ENCODE measurements at places on chromosomes 3 and 15. TPM values are rescaled to one million over a fixed set of nuclear protein-coding genes. Genes with fewer than 3 reads are reported as not detected.

DNA sequence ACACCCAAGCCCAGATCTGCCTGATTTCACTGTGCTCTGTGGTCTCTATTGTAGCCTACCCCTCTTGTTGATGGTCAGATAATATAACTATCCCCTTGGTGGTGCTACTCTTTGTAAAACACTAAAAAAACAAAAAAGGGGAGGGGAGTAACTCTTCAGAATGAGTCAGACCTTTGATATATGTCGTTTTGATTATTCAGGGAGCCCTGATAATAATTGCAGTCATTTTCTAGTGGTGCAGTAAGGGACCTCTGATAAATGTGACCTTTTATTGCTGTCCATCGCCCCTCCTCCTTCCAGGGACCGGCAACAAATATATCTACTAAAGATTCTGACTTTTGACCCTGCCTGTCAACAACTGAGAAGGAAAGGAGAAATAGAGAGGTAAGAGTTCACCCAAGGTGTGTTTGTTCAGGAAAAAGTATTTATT is 45.1 kb upstream of the MAGI1 start:
- H3K36me3 ChIP-seq, result no peaks in the 10 kb centered on the region
- H3K4me3 ChIP-seq, result no peak overlapping the region
- peaks cover 15% of the 10 kb centered on the region for H3K4me1 ChIP-seq
- H3K27me3 ChIP-seq, result no peaks in the 10 kb centered on the region
- no peak for DNase-seq

DNA sequence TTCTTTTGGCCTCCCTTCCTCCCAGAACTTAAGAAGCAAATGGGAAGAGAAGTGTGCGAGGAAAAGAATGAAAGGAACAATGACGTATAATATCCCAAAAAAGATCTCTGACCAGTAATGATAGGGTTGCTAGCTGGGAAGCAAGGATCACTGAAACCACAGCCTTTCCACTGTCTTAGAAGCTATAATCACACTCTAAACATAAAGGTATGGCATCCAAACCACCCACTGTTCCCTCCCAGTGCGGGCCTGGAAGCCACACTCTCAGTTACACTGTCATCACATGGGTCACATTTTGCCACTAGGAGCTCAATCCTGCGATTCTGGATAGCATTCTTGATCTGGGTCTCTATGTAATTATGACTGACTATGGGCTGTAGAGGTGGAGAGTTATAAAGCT is 131.6 kb upstream of the HACD2 start:
- peaks cover 44% of the 10 kb centered on the region for H3K27me3 ChIP-seq
- H3K27ac ChIP-seq, result no peak overlapping the region
- DNase-seq, result no peak
- H3K4me3 ChIP-seq, result no peak overlapping the region

DNA sequence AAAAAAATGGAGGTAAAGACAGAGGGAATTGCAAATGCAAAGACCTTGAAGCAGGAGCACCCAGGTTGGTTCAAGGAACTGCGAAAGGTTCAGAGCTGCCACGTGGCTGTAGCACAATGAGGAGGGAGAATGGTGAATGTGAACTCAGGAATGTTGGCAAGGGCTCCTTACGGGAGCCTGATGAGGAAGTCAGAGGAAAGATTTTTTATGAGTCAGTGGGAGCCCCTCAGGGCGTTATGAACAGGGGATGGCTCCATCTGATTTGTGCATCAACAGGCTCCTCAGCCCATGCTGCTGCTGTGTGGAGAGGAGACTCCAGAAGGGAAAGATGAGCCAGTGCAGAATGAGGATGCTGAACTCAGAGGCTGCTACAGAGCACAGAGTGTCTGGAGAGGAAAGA is 194.4 kb downstream of the ARRDC4 start:
- DNase-seq, result no peak
- no peaks in the 10 kb centered on the region for H3K36me3 ChIP-seq
- H3K4me3 ChIP-seq, result no peak overlapping the region
- no peaks in the 10 kb centered on the region for H3K4me1 ChIP-seq

DNA sequence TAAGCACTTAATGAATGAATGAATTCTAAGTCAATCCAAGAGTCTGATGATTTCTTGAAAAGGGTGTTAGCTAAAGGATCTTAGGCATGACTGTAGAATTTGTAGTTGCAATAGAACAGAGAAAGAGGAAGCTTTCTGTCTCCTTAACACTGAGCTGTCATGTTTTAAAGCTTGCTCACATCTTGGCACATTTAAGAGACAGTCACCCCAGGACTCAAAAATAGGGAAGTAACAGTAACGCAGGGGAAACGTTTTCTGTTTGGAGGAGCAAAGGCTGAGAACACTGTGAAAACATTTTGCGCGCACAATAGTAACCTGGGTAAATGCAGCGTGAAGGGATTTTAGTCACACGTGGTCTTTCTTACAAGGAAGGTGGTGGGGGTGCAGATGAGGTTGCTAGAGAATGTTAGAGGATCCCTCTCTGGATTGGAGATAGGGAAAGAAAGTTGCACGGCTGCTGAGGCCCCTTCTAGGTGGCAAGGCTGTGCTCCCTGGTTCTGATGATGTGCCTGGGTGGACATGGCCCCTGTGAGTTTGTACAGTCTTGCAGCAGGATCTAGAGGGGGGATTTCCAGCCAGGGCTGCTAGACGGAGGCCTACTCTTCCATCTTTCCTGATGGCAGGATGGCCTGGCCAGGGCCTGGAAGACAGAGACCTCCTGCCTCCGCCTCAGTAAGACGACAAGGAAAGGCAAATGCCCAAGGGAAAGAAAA is 12.0 kb downstream of the STARD5 start:
- H3K36me3 ChIP-seq, result no peaks in the 10 kb centered on the region
- H3K27ac ChIP-seq, result no peak overlapping the region
- H3K27me3 ChIP-seq, result no peaks in the 10 kb centered on the region
- H3K4me1 ChIP-seq, result no peaks in the 10 kb centered on the region

Gene OR5K3
- total RNA-seq, result not detected

GRCh38 chr3:43855674-43856299 is 165.0 kb downstream of the ABHD5 start:
- peaks cover 34% of the 10 kb centered on the region for H3K27me3 ChIP-seq
- H3K4me3 ChIP-seq, result no peak overlapping the region

- DNase-seq, result no peak
- no peaks in the 10 kb centered on the region for H3K36me3 ChIP-seq
- no peak overlapping the region for H3K27ac ChIP-seq
- no peaks in the 10 kb centered on the region for H3K27me3 ChIP-seq
These were observed 92.8 kb downstream of the SCAPER start for GRCh38 chr15:76812381-76812780.

GRCh38 chr3:130835483-130835882 is 58.4 kb upstream of the ATP2C1 start:
- H3K36me3 ChIP-seq, result no peaks in the 10 kb centered on the region
- H3K4me1 ChIP-seq, result peaks cover 12% of the 10 kb centered on the region
- no peak for DNase-seq
- no peaks in the 10 kb centered on the region for H3K27me3 ChIP-seq
- H3K27ac ChIP-seq, result no peak overlapping the region

DNA sequence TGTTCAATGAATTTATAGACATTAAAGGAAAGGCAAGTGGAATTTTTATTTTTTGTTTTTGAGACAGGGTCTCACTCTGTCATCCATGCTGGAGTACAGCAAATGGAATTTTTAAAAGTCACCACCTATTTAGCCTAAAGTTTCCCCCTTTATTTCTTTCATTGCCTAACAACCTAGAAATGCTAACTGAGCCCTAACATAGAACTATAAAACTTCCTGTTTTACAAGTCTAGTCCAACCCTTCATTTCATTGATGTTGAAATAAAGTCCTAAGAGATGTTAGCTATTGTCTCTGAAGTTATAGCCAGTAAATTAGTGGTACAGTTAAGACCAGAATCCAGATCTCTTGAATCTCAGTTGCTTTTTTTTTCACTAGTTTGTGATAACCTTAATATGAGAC is 39.0 kb downstream of the MAPK6 start:
- no peaks in the 10 kb centered on the region for H3K27me3 ChIP-seq
- H3K4me3 ChIP-seq, result no peak overlapping the region
- H3K36me3 ChIP-seq, result peaks cover 28% of the 10 kb centered on the region
- H3K4me1 ChIP-seq, result no peaks in the 10 kb centered on the region
- H3K27ac ChIP-seq, result no peak overlapping the region

GRCh38 chr3:147355084-147355752 is 51.1 kb downstream of the ZIC4 start:
- H3K36me3 ChIP-seq, result no peaks in the 10 kb centered on the region
- no peak overlapping the region for H3K4me3 ChIP-seq
- H3K4me1 ChIP-seq, result no peaks in the 10 kb centered on the region

DNA sequence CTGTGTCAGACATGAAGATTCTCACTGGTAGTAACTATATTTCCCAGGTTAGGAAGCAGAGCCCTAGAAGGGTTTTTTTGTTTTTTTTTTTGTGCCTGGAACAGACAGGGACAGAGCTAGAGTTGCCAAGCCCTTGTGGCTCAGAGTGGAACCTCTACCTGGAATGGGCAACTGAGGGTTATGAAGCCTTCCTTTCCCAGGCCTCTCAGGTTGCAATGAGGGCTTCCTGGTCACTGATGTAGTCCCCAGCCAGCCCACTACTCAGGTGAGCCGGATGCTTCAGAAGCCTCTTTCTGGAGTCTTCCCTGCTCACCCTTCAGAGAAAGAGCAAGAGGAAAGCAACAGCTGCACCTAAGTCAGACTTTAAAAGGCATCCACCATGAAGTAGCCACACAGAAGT is 48.8 kb upstream of the MANF start:
- no peaks in the 10 kb centered on the region for H3K27me3 ChIP-seq

Gene BFSP2
- not detected for total RNA-seq

- no peaks in the 10 kb centered on the region for H3K27me3 ChIP-seq
- no peak overlapping the region for H3K4me3 ChIP-seq
- peaks cover 7% of the 10 kb centered on the region for H3K4me1 ChIP-seq
- no peak overlapping the region for H3K27ac ChIP-seq
- no peaks in the 10 kb centered on the region for H3K36me3 ChIP-seq
These were observed 18.9 kb upstream of the ANO10 start for GRCh38 chr3:43640681-43641080.

Gene MORF4L1
- total RNA-seq, result 1,026 TPM

DNA sequence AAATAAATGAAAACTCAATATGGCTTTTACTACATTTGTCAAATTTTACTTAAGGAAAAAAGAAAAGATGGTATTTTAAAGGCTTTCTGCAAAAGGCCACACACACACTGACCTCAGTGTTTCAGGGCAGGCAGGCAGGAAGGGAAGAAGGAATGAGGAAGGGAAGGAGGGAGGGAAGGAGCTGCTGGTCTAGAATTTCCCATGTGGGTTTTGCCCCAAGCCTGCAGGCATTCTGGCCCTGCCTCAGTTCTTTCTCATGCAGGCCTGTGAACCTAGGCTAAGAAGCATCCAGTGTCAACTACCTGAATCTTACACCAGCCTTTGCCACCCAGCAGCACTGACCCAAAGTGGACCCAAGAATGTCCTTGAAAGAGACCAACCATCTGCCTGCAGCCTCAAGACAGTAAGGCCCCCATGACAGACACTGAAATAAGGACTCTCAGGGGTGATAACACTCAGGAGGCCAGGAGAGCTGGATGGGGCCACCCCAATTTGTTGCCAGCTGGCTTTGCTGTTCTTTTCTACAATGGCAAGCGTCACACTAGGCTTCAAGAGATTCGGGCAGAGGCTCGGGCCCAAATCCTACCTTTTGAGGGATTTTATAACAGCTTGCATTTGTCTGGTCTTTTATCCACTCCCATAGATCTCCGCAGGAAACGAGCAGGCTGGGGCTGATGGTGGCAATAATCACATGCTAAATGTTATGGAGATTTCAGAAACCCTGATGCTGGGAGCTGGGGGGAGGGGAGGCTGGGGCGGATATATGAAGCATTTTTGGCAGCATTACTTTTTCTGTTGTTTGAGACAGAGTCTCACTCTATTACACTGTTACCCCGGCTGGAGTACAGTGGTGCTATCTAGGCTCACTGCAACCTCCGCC is 51.4 kb downstream of the XXYLT1 start:
- DNase-seq, result no peak
- H3K4me3 ChIP-seq, result no peak overlapping the region
- H3K36me3 ChIP-seq, result no peaks in the 10 kb centered on the region
- peaks cover 7% of the 10 kb centered on the region for H3K4me1 ChIP-seq

Gene GOLGA8J
- not detected for total RNA-seq

GRCh38 chr15:92393980-92394308 is 263 bp downstream of the ST8SIA2 start:
- H3K4me1 ChIP-seq, result peaks cover 5% of the 10 kb centered on the region
- peaks cover 28% of the 10 kb centered on the region for H3K27me3 ChIP-seq
- DNase-seq, result no peak
- no peaks in the 10 kb centered on the region for H3K36me3 ChIP-seq
- H3K27ac ChIP-seq, result no peak overlapping the region

DNA sequence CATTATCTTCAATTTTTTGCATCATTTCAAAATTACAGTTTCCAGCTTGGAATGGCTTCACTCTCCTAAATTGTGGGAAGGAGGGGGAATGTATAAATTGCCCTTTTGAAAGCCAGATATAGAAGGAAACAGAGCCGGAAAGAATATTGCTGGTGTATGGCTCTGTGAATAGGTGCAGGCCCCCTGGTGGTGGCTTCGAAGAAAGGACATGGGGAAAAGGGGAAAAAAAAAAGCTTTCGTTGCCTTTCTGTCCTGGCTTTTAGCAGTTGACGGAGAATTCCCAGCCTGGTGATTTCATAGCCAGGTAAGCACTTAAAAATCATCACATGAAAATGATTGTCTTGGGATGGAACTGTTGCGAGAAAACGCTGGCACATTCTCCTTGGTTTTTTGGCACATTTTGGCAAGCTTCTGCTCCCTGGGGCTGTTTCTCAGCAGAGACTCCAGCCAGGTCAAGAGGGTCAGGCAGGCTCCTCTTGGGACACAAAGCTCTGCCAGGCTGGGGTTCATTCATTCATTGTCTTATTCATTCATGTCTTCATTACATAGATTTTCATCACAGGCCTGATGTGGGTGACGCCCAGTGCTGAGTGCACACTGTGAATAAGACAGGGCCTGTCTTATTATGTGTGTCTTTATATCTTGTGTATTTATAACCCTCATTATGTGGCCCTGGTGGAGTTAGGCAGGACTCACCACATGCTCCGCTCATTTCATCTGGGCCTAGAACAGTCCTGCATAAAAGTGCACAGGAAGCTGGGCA is 300.0 kb upstream of the TPM1 start:
- no peaks in the 10 kb centered on the region for H3K36me3 ChIP-seq
- no peak overlapping the region for H3K4me3 ChIP-seq
- H3K27ac ChIP-seq, result no peak overlapping the region
- peak; percentile 93 for DNase-seq
- no peaks in the 10 kb centered on the region for H3K4me1 ChIP-seq
- no peaks in the 10 kb centered on the region for H3K27me3 ChIP-seq

- no peaks in the 10 kb centered on the region for H3K27me3 ChIP-seq
- peaks cover 47% of the 10 kb centered on the region for H3K4me1 ChIP-seq
- H3K36me3 ChIP-seq, result no peaks in the 10 kb centered on the region
- no peak overlapping the region for H3K27ac ChIP-seq
- DNase-seq, result no peak
These were observed 11.1 kb downstream of the LRTM1 start for GRCh38 chr3:54916732-54917131.

DNA sequence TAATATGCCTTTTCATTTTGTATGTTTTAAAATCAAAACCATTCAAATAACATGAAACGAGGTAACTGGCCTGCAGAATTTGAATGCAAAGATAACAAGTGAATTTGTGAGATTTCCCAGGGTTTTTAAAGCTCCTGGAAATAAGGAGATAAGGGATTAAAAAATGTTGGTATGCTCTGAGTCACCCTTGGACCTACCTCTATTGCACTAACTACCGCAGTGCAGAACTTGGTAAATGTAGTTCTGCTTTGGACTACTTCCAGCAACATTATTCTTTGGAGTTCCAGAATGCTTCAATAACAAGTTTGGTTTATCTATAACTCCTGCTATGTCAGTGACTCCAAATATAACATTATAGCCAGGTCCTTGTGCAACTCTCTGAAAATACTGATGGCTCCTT is 201.7 kb downstream of the GAP43 start:
- H3K27ac ChIP-seq, result no peak overlapping the region
- H3K27me3 ChIP-seq, result no peaks in the 10 kb centered on the region
- no peak for DNase-seq
- H3K4me1 ChIP-seq, result no peaks in the 10 kb centered on the region
- no peaks in the 10 kb centered on the region for H3K36me3 ChIP-seq

Gene TM6SF1
- 0.49 TPM for total RNA-seq

Gene FYCO1
- 27.5 TPM for total RNA-seq
